ENCODE measurements at places on chromosomes 4 and X. TPM values are rescaled to one million over a fixed set of nuclear protein-coding genes. Genes with fewer than 3 reads are reported as not detected.

DNA sequence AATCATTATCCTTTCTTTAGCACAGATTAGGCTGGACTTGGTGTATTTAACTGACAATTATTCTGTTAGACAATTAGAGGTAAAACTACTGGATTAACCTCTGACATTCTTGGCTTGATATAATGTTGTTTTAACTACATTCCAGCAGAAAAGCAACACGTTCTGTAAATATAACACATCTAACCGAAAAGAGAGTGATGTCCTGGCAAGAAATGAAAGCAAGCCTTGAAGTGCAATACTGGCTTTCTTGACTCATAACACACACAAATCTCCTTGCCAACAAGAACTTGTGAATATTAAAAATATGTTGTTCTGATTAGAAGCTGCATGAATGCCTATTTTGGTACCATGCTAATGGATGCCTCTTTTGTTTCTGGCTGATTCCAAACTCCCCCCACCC, 76.4 kb downstream of the EFHC2 start:
- DNase-seq: no peak

DNA sequence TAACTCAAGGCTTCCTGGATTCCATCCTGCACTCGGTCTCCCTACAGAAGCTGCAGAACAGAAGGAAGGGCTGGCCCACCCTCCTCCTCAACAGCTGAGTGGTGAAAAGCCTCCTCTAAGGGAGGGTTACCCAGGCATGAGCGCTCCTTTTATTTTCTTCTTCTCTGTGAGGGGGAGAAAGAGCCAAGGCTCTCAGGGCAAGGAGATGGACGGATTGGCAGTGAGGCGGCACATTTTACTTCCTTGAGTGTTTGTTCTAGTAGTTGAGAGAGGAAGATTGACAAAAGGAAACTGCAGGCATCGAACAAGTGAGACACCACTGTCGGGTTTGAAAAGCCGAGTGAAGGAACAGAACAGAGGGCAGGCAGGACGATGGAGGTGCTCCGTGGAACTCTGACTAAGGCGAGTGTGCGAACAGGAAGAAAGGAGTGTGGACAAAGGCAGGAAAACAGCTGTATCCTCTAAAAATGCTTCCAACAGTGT, 38.4 kb upstream of the STS start:
- no peak for DNase-seq

- DNase-seq: no peak
Observed at GRCh38 chr4:89598602-89599001, 238.4 kb downstream of the SNCA start.

DNA sequence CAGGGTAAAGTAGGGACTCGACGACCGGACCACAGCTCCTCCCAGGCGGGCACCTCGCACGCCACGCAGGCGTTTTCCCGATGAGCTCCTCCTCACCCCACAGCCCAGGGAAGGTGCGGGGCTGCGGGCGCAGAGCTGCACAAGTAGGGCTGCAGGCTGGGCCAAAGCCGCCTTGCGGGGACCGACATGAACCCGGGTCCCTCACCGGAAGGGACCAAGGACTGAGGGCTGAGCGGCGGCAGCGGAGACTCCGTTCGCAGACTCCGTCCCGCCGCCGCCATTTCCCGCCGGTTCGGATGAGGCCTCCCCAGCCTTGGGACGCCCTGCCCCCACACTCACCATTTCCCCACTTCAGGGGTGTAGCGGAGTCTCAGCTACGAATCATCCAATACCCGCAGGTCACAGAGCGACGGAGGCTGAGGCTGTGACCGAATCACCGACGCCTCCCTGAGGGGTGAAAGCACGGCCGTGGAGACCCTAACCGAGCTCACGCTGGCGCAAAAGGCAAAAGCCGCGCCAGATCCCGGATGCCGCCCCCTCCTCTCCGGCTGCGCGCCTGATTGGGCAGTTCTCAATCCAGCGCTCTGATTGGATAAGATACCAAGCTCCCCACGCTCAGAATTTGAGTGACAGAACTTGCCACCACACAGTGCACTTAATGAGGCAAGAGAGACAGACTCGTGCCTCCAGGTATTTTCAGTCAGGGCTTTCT, at the start of gene ZNF732:
ZNF732 (minus strand) TSS at position 506 of the 712 bp plus-strand sequence; CDS start at position 342, 164 bp downstream.
- no peak for DNase-seq

DNA sequence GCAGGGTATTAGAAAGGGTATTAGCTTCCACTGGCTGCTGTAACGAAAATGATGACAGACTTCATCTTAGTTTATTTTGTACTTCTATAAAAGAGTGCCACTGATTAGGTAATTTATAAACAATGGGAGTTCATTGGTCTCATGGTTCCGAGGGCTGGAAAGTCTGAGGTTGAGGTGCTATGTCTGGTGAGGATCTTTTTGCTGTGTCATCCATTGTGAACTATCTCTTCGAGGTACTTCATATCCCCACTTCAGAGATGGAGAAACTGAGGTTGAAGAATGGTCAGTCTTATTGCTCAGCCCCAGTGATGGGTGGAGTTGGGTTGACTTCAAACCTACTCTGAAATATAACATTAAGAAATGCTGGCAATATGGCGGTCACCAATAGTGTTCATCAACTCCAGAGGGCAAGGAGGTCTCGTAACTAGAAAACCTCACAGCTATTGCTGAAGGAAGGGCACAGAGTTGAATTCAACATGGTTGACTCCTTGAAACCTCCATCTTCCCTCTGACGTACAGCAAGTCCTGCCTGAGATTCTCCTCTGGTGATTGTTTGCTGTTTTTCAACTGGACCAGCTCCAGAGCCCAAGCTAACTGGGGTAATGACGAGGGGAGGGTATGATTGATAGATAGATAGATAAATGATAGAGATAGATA, 53.6 kb upstream of the SHOX start:
- no peak for DNase-seq

DNA sequence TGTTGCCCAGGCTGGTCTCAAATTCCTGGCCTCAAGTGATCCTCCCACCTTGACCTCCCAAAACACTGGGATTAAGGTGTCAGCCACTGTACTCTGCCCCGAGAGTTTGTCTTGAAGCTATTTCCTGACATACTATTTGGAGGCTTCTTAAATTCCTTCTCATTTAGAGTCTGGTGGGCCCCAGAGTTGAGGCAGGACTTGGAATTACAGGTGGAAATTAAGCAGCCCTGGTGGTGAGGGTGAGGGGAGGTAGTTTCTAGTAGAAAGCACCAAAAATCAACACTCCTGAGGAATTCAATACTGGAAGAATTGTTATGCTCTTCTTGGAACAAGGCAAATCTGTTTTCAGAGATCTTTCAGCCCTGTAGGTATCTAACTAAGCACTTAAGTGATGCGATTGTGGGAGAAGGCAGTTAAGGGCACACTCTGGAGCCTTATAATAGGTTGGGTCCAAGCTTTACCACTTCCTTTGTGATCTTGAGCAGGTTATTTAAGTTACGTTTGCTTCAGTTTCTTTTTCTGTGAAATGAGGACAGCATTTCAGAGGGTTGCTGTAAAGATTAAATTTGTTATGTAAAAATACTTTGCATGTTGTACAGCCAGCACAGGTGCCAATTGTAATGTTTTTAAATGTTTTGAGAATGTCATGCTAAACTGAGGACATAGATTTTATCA, 200.7 kb downstream of the SOWAHB start:
- no peak for DNase-seq

- DNase-seq: no peak
Observed at GRCh38 chr4:177228599-177228998, 81.1 kb upstream of the NEIL3 start.

DNA sequence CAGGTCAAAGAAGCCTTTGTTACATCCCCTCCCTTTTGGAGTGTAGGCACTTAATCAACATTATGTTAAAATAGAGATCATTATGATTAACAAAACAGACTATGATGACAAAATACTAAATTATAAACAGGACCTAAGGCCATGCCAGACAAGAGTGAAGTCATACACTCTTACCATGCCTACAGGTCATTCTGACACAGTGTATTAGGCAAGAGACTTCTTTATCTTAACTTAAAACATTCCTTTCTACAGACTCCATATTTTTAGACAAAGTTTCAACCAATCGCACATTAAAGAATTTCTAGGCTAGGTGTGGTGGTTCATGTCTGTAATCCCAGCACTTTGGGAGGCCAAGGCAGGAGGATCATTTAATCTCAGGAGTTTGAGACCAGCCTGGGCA, 128.6 kb upstream of the SLC34A2 start:
- DNase-seq: no peak

DNA sequence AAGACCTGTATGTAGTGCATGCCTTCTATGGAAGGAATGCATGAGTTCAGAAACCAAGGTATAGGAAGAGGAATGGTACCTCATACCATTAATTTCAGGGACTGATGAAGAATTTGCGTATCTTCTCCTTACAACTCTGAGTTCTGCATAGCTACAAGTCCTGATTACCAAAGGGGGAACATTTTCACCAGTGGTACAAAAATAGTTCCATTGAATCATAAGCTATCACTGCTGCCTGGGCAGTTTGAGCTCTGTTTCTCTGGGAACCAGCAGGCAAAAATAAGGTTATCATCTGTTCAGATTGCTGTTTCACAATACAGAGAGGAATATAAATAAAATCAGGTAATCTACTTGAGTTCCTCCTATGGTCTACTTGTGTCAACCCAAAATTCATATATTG, 77.9 kb upstream of the GNPDA2 start:
- DNase-seq: no peak

- no peak for DNase-seq
Observed at GRCh38 chrX:38634665-38635064, 73.3 kb downstream of the TSPAN7 start.

- DNase-seq: no peak
Observed at GRCh38 chr4:26307037-26307800, 13.6 kb upstream of the RBPJ start.

- no peak for DNase-seq
Observed at GRCh38 chrX:110511238-110511637, 152.6 kb downstream of the RTL9 start.

- no peak for DNase-seq
Observed at GRCh38 chr4:20576861-20577260, 123.4 kb upstream of the PACRGL start.

DNA sequence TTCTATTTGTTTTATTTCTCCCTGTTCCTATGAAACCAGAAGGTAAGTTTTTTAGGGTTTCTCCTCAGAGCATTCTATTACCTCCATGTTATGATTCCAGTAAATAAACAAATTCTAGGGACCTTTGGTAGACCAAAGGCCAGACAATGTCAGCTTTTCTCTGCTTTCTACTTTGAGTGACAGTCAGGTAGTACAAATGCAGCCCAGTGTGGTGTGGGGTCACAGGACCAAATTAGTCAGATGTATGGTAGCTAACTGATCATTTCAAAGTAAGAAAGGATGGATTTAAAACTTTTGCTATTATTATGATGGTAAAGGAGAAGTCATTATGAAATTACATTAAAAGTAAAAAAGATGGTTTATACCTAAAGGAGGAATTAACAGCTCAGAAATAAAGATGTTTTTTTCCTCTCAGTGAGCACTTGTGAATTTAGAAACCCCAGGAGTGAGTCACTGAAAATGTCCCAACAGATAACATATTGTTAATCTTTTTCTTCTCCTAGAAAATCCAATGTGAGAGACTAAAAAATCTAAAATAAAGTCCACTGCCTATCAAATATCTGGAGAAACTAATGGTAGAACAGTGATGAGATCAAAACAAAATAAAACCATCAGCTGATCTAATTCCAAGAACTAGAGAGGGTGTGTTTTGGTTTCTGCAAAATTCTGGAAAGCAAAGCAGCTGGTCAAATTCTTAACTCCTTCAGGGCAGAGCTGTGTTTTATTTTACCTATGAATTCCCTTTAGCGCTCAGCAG, 16.6 kb upstream of the KLHL2 start:
- no peak for DNase-seq

DNA sequence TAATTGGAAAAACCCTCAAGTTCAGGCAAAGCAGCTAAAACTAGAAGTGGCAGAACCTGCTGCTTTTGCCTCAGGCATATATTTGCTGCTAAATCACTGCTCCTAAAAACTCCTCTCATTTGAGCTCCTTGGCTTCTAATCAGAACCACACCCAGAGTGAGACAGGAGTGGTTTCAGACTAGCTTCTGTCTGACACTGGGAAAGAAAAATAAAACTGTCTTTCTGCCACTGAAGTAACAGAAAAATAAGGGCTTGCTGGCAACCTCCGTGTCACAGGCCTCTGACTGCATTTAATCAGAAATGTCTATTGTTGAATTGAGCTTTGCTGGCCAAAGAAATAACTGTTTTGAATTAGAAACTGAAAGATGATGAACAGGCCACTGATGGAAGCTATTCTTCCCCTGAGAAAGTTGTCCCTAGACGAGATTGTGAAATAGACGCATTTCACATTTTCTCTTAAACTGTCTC, 52.1 kb upstream of the RAP2C start:
- DNase-seq: no peak

DNA sequence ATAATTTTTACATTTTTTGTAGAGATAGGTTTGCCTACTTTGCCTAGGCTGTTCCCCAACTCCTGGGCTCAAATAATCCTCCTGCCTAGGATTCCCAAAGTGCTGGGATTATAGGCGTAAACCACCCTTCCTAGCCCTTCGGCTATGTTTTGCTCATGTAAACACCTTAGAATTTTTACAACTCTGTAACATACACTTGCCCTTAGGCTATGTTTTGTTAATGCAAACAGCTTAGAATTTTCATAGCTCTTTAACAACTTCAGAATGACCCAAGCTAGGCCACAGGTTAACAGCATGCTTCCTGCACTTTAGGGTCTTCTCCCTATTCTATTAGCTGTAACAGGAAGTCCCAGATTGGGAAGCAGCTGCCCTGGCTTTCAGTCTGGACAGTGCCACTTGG, 24.2 kb downstream of the KLHL15 start:
- DNase-seq: no peak

DNA sequence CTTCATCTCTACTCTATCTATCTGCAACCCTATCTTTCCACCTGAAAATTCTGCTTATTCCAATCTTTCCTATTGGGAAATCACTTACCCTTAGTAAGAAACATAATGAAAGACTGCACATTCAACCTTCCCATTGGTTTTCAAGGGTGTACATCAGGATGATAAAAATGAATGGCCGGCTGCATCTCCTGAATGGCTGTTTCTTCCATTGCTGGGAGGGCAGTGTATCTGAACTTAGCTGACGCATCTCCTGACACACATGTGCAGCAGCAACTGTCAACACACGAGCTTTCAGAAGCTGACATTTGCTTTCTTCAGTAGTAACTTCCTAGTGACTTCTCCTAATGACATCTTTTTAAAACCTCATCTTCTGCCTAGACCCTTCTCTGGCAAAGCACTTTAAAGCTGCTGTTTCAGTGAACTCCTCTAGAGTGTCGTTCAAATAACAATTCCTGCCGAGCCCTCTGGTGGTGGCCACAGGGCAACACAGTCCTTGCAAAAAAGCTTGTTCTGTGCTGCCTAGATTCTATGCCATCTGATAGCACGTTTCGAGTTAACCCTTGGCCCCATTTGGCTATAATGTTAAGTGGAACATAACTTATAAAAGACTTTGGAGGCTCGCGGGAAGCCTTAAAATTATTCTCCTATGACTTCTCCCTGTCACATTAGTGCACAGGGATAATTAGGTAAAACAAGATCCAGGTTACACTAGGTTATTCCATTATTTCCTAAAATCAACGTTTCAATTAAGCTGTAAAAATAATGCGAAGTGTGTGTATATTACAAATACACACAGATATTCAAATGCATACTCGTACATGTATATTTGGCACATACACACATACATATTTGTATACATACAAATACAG, 2340.7 kb downstream of the PCDH7 start:
- DNase-seq: peak; percentile 24

GRCh38 chr4:40247350-40247749, 50.5 kb downstream of the RHOH start:
- peak; percentile 35 for DNase-seq

The MAGEA11 gene
- not detected for total RNA-seq

The TKTL2 gene
- total RNA-seq: not detected

The ZCCHC18 gene
- not detected for total RNA-seq

The F8A2 gene
- not detected for total RNA-seq

The CLRN2 gene
- total RNA-seq: not detected

The ARHGAP24 gene
- 4.2 TPM for total RNA-seq
